ENCODE measurements at places on chromosomes 7 and 10.
A peak's percentile ranks its signal among the peaks of the same experiment; 100 is the strongest.

- no peak for DNase-seq
These were observed 116.1 kb upstream of the PCBD1 start for GRCh38 chr10:71004176-71005075.

DNA sequence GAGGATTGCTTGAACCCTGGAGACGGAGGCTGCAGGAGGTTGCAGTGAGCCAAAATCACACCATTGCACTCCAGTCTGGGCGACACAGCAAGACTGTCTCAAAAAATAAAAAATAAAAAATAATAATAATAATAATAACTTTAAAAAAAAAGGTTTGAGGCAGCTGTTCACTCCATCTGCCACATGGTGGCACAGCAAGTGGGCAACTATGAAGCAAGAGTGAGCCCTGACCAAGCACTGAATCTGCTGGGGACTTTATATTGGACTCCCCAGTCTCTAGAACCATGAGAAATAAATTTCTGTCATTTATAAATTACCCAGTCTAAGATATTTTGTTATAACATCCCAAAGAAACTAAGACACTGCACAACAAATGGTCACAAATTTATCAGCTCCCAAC, 14.6 kb upstream of the BRI3 start:
- no peak for DNase-seq

DNA sequence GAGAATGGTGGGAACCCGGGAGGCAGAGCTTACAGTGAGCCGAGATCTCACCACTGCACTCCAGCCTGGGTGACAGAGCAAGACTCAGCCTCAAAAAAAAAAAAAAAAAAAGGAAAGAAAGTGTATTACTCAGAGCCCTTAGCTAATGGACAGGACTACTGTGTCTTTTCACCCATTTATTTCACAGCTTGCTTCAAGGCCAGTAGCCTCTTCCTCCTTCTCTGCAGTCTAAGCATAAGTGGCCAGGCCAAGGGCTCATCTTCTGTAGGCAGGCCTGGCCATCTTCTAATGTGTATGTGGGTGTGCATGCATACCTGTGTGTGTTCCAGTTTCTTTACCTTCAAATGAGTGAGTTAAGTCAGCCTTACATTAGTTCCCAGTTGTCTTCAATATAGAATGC, 94.8 kb upstream of the GDF10 start:
- DNase-seq, result no peak

GRCh38 chr10:6346631-6347030, 143.9 kb downstream of the PFKFB3 start:
- DNase-seq, result no peak

- peak; percentile 22 for DNase-seq
These were observed 4.2 kb upstream of the RPEL1 start for GRCh38 chr10:103241262-103242011.

DNA sequence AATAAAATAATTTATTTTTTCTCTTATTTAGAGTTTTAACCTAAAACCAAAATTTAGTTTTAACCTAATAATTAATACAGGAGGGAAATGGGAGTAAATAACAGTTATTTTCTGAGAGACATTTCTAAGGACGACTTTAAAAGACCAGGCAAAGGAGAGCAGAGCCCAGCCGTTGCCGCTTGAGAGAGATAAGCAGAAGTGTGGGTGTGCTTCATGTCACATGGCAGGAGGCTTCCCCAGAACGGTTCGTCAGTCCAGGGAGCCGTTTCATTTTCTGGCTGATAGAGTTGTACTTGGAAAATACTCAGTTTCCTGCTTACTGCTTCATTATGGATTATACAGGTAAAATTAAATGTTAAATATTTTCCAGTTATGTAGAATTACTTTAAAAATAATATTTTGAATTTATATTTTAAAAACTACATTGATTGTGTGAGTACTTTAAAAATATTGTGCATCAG, 61.4 kb downstream of the ST7 start:
- peak; percentile 61 for DNase-seq

GRCh38 chr7:41383596-41383995, 319.3 kb downstream of the INHBA start:
- no peak for DNase-seq

DNA sequence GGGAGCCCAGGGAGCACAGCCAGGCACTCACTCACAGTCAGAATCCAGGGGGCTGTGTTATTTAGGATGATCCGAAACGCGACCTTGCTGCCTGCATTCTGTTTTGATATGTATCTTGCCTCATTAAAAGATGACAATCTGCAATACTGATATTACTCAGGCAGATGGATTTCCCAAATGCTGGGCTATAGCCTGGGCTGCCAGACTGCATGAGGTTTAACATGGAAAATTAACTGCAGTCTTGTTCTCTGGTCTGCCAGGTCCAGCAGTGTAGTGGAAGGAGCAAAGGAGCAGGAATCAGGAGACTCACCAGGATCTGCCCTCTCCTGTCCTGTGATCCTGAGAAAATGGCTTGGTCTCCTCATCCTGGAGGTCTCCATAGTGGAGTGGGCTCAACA, 258.1 kb downstream of the PAXIP1 start:
- no peak for DNase-seq

- DNase-seq, result no peak
These were observed 546.7 kb upstream of the LRRN3 start for GRCh38 chr7:110544194-110544593.

- no peak for DNase-seq
These were observed 48.7 kb downstream of the ODAD2 start for GRCh38 chr10:27950242-27950564.

DNA sequence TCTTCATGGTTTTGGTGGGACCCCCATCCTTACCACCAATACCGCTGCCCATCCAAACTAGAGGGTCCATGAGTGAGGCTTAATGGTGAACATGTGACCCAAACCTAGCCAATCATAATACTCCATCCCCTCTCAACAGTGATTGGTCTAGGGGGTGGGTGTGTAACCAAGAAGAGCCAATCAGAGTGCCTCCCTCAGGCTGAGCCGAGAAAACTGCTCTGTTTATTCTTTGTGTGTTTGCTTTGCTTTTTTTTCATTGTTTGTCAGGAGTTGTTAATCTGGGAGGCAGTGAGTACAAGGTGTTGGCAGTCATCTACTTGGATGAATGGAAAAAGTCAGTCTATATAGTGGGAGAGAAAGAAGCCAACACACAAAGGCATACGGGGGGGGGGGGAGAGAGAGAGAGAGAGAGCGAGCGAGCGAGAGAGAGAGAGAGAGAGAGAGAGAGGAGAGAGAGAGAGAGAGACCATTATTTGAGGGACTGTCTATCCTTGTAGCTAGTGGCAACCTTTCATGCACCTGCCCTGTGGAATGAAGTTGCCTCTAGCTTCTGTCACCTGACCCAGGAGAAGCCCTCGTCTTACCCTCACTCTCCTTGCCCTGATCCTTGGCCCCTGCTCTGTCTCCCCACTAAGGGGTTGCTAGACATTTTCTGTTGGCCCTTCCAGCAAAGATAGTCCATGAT, 441.7 kb downstream of the TYW1 start:
- no peak for DNase-seq

DNA sequence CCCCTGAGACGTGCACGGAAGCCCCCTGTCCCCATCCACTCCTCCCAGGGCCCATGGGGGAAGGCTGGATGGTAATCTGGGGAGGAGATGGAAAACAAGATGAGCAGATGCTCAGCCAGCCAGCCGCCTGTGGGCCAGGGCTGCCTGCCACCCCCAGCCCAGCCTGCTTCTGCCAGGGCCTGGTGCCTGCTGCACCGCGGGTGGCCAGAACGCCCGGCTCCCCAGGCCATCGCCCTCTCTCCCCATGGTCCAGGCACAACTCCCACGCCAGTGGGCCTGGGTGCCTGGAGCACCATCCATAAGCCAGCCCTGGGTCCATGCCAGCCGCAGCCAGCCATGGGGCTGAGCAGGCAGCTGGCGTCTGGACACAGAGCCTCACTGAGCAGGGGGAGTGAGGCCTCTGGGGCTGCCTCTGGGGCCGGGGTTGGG, 57.2 kb upstream of the ELN start:
- DNase-seq, result no peak

DNA sequence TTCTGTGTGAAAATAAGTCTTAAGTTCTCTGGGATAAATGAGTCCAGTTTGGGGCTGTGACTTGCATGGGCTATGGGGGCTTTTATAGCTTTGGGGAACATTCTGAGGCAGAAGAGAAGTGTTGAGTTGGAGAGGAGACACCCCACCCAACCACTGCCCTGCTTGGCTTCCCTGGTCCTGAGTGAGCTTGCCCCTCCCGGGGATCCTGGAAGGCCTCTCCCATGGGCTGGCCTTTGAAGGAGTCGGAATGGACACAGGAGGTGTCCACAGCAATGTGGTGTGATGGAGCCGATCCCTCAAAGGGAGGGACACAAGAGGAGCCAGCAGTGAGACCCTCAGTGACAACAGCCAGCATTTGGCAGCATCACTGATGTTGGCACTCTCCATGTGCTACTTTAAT, 89.8 kb downstream of the GLRX3 start:
- DNase-seq, result no peak

- no peak for DNase-seq
These were observed 51.8 kb upstream of the BTBD16 start for GRCh38 chr10:122219340-122219739.

- DNase-seq, result peak; percentile 69
These were observed 159.6 kb downstream of the TAX1BP1 start for GRCh38 chr7:27899601-27900000.

- no peak for DNase-seq
These were observed 3.3 kb downstream of the PLEKHS1 start for GRCh38 chr10:113754768-113755167.

- no peak for DNase-seq
These were observed 999 bp downstream of the TLX1 start for GRCh38 chr10:101131962-101132635.

DNA sequence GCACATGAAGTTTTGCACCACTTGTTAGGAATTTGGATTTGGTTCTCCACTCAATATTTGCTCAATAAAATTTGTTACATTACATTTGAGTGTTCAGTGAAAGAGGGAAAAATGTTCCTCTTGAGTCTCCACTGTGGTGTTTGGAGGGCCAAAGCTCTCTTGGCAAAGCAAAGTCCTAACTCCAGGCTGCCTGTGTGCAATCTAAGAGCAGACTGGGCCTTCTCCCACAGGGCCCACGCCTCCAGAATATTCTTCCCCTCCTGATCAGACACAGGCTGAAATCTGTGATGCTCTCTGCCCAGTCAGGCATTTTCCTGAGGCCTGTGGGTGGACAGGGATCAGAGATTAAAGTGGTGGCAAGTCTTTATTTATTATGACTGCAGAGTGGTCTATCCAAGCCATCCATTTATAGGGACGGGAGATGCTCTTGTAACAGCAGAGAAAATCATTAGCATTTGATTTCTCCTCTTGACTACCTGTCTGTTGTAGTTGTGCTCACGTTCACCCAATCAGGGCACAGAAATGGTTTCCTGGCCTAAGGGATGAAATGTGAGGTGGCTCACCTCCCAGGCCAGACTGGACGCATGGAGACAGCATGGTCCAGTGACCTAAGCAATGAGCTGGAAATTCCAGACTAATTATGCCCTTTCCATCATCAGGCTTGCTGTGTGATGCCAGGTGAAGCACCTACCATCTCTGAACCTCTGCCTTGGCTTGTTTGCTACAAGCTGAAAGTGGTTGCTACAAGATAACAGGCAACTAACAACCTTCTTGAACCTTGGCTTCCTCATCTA, 147.1 kb upstream of the NRBF2 start:
- no peak for DNase-seq
